Prostate gland (tissue), 2 donors: ENCODE measurements at places on chromosomes 12 and 14.

- no peak for DNase-seq
Observed at GRCh38 chr12:54068418-54069070, 14.9 kb downstream of the HOXC4 start.

DNA sequence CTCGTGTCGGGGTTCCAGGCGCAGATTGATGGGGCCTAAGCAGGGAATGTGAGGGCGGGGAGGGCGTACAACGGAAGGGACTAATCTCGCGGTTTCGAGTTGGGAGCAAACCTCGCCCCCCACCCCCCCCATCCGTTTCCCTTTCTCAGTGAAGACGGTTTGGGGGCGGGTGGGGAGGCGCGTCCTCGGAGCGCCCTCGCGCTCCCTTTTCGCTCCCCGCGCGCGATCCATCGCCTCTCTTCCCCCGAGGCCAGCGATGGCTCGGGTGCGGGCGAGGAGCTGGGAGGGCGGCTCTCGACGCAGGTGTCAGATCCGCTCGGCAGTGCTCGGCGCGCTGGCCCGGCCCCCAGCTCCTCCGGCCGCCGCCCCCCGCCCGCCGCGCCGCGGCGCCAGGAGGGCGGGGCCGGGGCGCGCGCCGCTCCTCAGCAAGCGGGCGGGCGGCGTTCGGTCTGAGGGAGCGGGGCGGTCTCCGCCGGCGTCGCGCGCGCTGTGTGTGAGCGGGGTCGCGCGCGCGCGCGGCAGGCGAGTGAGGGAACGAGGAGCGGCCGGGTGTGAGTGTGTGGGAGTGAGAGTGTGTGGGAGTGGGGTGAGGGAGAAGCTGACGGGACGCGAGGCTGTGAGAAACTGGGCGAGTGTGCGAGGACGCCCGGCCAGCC is at the start of gene RIMKLB:
Gene RIMKLB (plus strand): TSS at position 516 of the 656 bp plus-strand sequence. CDS start 15,876 bp downstream, outside the sequence.
- DNase-seq = peak; percentile 81

DNA sequence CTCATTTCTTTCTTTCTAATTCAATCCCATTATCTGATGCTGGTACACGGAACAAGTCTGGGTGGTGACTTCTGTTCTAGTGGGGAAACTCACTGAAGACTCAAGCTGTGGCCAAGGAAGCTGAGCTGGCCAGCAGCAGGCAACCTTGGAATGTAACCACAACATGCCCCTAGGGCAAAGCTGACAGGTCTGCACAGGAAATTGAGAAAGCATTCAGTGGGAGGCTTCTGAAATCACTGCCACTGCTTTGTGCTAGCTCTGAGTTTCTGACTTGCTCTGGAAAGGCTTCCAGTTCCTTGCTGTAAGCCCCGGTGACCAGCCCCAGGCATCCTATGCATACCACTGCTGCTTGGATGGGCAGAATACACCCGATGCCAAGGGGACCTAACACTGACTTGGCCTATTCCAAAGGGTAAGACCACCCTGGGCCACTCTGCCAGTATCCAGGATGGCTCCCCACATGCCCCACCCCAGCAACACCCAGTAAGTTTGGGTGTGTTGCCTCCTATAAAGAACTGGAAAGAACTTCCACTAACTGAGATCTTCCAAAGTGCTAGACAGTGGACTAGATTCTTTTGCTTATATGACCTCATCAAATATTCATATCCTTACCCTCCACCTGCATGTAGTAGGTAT is 84.5 kb upstream of the CDKN3 start:
- peak; percentile 85 for DNase-seq

DNA sequence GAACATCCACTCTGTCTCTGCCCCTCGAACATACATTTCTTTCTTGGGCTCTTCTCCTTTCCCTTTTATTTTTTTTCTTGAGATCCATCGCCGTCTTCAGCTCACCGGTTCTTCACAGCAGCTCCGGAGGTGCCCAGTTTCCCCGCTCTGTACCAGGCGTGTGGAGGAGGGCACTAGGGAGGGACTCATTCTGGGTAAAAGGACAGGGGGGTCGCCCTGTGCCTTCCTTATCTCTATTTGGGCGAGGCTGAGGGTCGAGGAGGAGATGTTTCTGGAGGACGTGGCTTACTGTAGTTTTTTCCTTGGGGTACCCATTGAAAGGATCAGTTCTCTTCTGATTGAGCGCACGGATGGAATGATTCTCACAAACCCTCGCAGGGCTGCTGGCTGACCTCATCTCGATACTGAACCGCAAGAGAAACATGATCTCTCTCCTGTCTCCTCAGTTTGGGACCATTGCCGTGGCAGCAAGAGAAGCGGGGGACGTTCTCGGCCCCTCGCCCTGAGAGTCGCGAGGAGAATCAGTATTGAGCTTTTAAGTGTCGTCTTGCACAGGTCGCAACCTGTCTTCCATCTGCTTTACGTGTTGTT is 386 bp downstream of the LIN52 start:
- no peak for DNase-seq

GRCh38 chr12:18139254-18139653 is 49.3 kb upstream of the RERGL start:
- no peak for DNase-seq

DNA sequence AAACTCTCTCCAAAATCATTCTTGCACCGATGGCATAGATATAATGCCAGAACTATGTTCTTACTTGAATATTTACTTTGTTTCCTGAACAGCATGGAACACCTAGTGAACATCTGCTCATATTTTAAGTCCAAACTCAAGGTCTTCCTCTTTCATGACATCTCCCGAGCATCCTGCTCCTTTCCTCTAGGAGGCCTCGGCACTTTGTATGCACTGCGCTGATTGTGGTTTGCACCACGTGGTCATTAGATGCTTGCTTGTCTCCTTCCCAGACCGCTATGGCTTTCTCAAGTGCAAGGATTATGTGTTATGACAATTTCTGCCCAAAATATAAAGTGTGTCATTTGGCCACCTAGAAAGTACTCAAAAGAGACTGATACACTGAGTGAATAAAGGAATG is 912.0 kb downstream of the GALC start:
- DNase-seq = no peak

DNA sequence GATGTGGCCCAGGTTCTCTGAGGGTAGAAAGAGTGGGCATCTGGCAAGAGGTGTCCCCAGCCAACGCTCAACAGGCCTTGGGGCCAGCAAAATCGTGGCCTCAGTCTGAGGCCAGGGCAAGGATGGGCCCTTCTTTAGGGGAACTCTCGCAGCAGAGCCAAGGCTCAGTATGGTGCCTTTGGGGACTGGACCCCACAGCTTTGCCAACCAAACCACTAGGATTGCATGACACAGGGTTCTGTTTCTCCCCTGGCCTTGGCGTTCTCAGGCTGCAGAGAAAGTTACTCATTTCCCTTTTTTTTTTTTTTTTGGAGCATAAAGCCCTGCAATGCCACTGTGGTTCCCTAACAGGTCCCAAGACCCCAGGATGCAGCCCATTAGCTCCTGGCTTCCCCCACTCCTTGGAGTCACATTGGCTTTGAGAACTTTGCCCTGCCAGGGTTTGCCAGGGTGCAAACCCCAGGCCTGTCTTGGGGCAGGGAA is 100.6 kb downstream of the LGMN start:
- DNase-seq = no peak
